ENCODE measurements at places on chromosomes 7 and 10.

DNA sequence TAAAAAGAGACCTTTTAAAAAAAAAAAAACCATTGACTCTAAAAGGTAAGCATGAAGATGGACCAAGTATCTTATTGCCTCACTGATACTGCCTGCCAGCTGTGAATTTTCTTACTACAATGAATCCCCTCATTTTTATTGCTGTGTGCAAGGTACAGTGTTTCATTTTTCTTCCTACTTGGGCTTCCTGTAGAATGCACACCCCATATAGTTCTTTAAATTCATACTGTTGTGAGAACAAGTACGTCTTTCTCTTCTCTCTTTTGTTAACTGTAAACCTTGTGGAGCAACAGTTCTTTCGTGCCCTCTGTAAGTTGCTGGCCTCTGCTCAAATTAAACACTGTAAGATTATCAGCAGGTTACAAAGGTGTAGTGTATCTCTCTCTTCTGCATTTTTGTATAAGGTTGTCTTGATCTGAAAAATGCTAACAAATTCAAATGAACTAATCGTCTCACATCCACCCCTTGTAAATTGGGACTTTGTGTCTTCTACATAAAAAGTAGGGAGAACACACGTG lies 105.6 kb downstream of the VTI1A start:
- no peak overlapping the region for H3K27ac ChIP-seq
- H3K27me3 ChIP-seq = no peaks in the 10 kb centered on the region
- DNase-seq = no peak
- no peaks in the 10 kb centered on the region for H3K4me1 ChIP-seq
- no peak overlapping the region for H3K4me3 ChIP-seq
- H3K36me3 ChIP-seq = no peaks in the 10 kb centered on the region

- H3K4me3 ChIP-seq = no peak overlapping the region
- H3K27ac ChIP-seq = no peak overlapping the region
- DNase-seq = no peak
- no peaks in the 10 kb centered on the region for H3K27me3 ChIP-seq
- peaks cover 3% of the 10 kb centered on the region for H3K4me1 ChIP-seq
- no peaks in the 10 kb centered on the region for H3K36me3 ChIP-seq
Measured at GRCh38 chr7:22663357-22663718, 63.7 kb upstream of the IL6 start.

GRCh38 chr7:70484255-70484654 lies 647.7 kb upstream of the GALNT17 start:
- H3K4me1 ChIP-seq = no peaks in the 10 kb centered on the region
- no peak overlapping the region for H3K4me3 ChIP-seq
- DNase-seq = no peak
- H3K27ac ChIP-seq = no peak overlapping the region

DNA sequence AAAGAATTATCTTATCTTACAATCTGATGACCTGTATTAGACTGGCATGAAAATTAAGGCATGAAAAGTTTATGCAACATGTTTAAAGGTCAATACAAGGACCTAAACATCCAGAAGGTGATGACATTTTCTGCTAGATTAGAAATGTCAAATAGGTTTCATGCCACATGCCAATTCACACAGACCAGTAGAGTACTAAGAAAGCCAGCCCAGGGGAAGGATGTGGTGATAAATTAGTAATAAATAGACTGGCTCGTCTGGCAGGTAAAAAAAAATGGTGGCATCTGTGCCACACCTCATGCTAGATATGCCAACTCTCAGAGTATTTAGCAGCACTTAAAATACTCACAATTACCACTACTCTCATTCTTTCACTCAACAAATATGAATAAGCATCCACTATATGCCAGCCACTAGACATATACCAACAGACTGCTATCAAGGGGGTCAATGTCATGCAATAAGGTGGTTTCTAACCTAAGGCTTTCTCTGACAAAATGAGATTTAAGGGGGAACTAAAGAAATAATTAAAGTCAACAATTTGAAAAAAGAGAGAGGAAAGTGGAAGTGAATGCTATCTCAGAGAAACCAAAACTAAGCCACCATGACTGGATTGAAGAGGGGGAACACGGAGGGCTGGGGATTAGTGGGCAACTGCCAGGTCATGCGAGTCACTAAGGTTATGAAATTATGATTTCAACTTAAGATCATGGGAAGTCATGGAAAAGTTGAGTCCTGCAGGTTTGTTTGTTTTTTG lies 83.5 kb downstream of the SGMS1 start:
- DNase-seq = no peak
- no peak overlapping the region for H3K4me3 ChIP-seq
- H3K4me1 ChIP-seq = no peaks in the 10 kb centered on the region
- H3K27me3 ChIP-seq = no peaks in the 10 kb centered on the region
- no peaks in the 10 kb centered on the region for H3K36me3 ChIP-seq

DNA sequence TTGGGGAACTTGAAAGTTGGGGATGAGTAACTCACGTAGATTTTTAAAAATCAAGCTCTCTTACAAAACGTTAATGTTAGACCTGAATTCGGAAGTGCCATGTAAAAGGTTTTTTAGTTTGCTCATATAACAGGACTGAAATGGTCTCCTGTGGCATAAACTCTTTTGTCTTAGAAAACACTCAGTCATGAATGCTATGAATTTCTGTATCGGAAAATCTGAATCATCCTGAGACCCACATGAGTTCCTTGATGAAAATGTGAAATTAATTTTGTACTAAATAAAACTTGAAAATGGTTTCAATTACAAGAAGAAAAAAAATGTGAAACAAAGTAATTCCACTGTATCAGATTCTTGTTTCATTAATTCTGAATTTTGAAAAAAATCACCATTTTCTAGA lies 134.8 kb upstream of the BMPER start:
- H3K36me3 ChIP-seq = no peaks in the 10 kb centered on the region
- no peaks in the 10 kb centered on the region for H3K4me1 ChIP-seq
- no peaks in the 10 kb centered on the region for H3K27me3 ChIP-seq
- DNase-seq = no peak
- H3K4me3 ChIP-seq = no peak overlapping the region

GRCh38 chr7:28873365-28873764 lies 84.8 kb downstream of the TRIL start:
- H3K27ac ChIP-seq = no peak overlapping the region
- DNase-seq = no peak
- H3K27me3 ChIP-seq = peaks cover 9% of the 10 kb centered on the region
- H3K4me1 ChIP-seq = no peaks in the 10 kb centered on the region
- H3K36me3 ChIP-seq = no peaks in the 10 kb centered on the region

GRCh38 chr7:137003086-137003485 lies 134.6 kb downstream of the CHRM2 start:
- no peaks in the 10 kb centered on the region for H3K36me3 ChIP-seq
- no peaks in the 10 kb centered on the region for H3K27me3 ChIP-seq
- H3K27ac ChIP-seq = no peak overlapping the region
- H3K4me3 ChIP-seq = no peak overlapping the region
- no peaks in the 10 kb centered on the region for H3K4me1 ChIP-seq

GRCh38 chr7:86137343-86137742 lies 506.4 kb upstream of the GRM3 start:
- no peak for DNase-seq
- no peaks in the 10 kb centered on the region for H3K27me3 ChIP-seq
- no peaks in the 10 kb centered on the region for H3K4me1 ChIP-seq
- no peak overlapping the region for H3K27ac ChIP-seq
- H3K4me3 ChIP-seq = no peak overlapping the region
- H3K36me3 ChIP-seq = no peaks in the 10 kb centered on the region

DNA sequence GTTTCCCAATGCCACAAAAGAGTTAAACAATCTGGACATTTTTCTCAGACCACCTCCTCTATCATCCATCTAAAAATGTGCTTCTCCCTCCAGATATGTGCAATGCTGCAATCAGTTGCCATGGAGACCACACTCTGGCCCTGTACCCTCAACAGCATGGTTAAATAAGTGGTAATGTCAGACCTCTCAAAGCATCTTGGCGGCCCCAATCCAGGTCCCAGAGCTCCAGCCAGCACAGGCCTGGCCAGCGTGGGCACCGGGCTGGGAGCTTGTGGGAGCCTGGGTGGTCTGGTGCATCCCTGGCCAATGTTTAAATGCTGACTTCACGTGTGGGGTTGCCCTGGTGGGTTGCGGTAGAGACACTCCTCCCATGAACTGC lies 362.9 kb upstream of the ZNF32 start:
- H3K4me1 ChIP-seq = no peaks in the 10 kb centered on the region
- no peak overlapping the region for H3K4me3 ChIP-seq
- H3K36me3 ChIP-seq = no peaks in the 10 kb centered on the region
- H3K27me3 ChIP-seq = no peaks in the 10 kb centered on the region
- H3K27ac ChIP-seq = no peak overlapping the region

GRCh38 chr7:138864667-138865066 lies 66.7 kb upstream of the ATP6V0A4 start:
- no peak overlapping the region for H3K27ac ChIP-seq
- no peaks in the 10 kb centered on the region for H3K36me3 ChIP-seq
- DNase-seq = no peak
- H3K4me3 ChIP-seq = no peak overlapping the region
- no peaks in the 10 kb centered on the region for H3K27me3 ChIP-seq

DNA sequence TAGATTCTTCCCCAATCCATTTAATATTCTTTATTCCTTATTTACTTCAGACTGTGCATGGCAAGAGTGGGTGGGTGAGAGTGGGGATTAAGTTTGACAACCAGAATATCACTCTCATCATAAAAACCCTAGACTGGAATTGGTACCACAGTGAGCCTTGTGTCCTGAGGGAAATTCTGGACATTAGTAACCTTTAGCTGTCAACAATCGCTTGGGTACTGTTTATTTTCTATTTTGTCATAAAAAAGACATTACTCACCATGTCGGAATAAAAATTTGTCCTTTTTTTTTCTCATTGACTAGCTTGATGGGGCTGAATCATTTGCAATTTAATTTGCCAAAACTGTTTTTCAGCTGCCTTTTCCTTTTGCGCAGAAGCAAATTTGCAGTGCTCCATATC lies 176.1 kb upstream of the SEMA3C start:
- no peaks in the 10 kb centered on the region for H3K36me3 ChIP-seq
- H3K27me3 ChIP-seq = no peaks in the 10 kb centered on the region
- peaks cover 12% of the 10 kb centered on the region for H3K4me1 ChIP-seq

- H3K4me3 ChIP-seq = no peak overlapping the region
- H3K4me1 ChIP-seq = no peaks in the 10 kb centered on the region
- H3K36me3 ChIP-seq = no peaks in the 10 kb centered on the region
- no peak overlapping the region for H3K27ac ChIP-seq
- H3K27me3 ChIP-seq = no peaks in the 10 kb centered on the region
Measured at GRCh38 chr10:36801660-36802059, 323.7 kb upstream of the ANKRD30A start.

DNA sequence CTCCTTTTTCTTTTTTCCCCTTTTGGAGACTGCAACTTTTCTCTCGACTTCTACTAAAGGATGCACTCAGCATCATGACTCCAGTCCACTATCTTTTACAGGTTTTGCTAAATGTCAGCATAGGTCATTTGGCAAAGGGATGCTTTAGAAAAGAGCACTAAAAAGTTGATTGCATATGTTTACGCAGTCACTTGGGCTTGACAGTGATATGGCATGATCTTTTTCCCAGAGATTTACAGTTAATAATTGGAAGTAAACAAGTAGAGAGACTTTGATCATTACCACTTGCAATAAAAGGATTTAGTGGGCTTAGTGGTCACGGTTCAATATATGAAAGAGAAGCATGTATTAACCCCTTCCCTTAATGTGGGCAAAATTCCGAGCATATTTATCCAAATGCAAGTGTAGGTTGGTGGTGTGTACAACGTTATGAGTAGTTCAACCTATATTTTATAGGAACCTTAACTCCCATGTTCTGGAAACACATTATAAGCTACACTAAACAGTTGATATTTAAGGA lies 1.8 kb downstream of the BMI1 start:
- H3K4me1 ChIP-seq = peaks cover 30% of the 10 kb centered on the region
- H3K27me3 ChIP-seq = no peaks in the 10 kb centered on the region
- H3K27ac ChIP-seq = peak overlapping the region; percentile 71
- peak overlapping the region; percentile 59 for H3K4me3 ChIP-seq
- peaks cover 4% of the 10 kb centered on the region for H3K36me3 ChIP-seq

DNA sequence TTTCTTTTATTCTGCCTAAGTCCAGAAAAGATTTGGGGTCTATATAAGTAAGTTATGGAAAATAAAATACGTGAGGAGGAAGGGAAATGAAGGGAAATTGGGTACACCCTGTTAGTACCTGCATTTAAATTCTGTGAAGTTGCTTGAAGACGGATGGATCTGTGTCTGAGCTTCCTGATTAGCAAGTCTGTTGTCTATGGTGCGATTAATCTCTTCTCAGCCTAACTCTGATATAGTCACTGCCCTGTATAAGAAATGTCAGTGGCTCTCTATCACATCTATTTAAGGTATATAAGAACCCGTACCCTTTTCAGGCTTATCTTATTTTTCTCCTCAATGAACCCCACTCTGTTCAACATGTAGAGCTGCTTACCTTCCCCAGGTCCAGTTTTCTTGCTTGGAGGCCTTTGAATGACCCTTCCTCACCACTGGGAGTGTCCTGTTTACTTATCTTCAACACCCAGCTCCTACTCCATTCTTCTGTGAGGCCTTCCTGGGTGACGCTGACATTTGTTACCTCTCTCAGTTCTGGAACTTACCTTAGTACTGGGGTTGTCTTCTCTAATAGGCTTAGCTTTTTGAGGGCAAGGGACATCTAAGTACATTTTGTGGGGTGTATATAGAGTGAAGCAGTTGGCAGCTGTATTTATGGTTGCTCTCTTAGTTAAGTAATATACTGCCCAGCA lies 149.6 kb upstream of the PRPS1L1 start:
- H3K27me3 ChIP-seq = no peaks in the 10 kb centered on the region
- DNase-seq = no peak
- no peak overlapping the region for H3K27ac ChIP-seq

- H3K4me1 ChIP-seq = peaks cover 10% of the 10 kb centered on the region
- no peaks in the 10 kb centered on the region for H3K27me3 ChIP-seq
- DNase-seq = no peak
- H3K4me3 ChIP-seq = no peak overlapping the region
Measured at GRCh38 chr7:46568420-46569132, 647.5 kb upstream of the IGFBP3 start.

GRCh38 chr10:3290550-3290949 lies 118.0 kb upstream of the PITRM1 start:
- no peaks in the 10 kb centered on the region for H3K36me3 ChIP-seq
- no peak for DNase-seq
- no peak overlapping the region for H3K27ac ChIP-seq
- no peaks in the 10 kb centered on the region for H3K4me1 ChIP-seq
- H3K27me3 ChIP-seq = no peaks in the 10 kb centered on the region

- peak overlapping the region; percentile 100 for H3K27ac ChIP-seq
- no peaks in the 10 kb centered on the region for H3K36me3 ChIP-seq
- H3K4me3 ChIP-seq = no peak overlapping the region
Measured at GRCh38 chr10:3876350-3876962, 91.4 kb upstream of the KLF6 start.

- H3K36me3 ChIP-seq = no peaks in the 10 kb centered on the region
- no peak overlapping the region for H3K4me3 ChIP-seq
- peak overlapping the region; percentile 71 for H3K27ac ChIP-seq
- DNase-seq = peak; percentile 87
- peaks cover 8% of the 10 kb centered on the region for H3K4me1 ChIP-seq
Measured at GRCh38 chr10:33155720-33156638, 178.5 kb downstream of the NRP1 start.

DNA sequence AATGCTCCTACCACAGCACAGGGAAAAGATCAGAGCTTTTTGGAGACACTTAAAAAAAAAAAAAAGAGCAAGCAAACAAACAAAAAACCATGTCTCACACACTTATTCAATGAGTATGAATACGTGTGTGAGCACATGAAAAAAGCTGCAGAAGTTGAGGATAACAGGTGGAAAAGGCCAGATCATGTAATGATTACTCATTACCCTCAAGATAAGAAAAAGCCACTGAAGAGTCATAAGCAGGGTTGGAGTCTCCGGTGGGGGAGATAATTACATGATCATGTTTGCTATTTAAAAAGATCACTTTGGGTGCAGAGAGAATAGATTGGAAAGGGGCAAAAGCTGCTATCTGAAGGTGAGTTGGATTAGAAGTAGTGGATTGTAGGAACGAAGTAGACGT lies 77.0 kb downstream of the POU6F2 start:
- H3K4me1 ChIP-seq = no peaks in the 10 kb centered on the region
- H3K27me3 ChIP-seq = no peaks in the 10 kb centered on the region
- no peaks in the 10 kb centered on the region for H3K36me3 ChIP-seq
- no peak for DNase-seq
- H3K4me3 ChIP-seq = no peak overlapping the region
